PC-3 (cell line): ENCODE measurements at places on chromosomes 16 and 17.
A peak's percentile ranks its signal among the peaks of the same experiment; 100 is the strongest.

DNA sequence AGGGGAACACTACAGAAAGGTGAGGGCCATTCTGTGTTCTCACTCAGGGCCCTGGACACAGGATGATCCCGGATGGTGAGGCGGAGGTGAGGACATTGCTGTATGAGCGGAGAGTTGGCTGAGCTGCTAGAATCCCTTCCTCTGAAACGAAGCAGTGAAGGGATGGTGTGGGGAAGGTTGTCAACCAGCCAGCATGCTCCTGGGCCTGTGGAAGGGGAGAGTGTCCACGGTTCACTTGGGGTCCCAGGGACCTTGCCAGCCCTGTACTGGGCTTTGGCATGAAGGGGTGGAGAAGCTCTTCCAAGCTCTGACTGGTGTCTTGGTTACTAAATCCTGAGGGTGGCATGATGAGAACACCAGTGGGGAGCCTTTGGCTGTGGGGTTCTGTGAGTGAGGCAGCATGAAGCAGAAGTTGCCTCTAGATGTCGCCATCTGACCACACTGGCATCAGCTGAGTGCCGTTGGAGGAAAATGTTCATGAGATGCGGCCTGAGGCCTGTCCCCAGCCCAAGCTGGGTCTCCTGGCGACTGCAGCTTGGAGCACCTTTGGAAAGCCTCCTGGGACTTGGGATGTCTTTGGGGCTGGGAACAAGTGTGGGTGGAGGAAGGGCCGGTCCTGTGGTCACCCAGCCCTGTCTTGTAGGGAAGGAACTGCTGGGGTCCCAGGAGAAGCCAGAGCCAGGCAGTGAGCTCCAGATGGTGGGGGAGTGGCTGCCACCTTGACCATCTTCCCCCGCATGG lies 14.8 kb downstream of the PDP2 start:
- peak; percentile 70 for DNase-seq

- DNase-seq = peak; percentile 97
Measured at GRCh38 chr16:85350973-85351372, 238.7 kb upstream of the CIBAR2 start.

GRCh38 chr17:63370696-63371095 lies 75.4 kb downstream of the CYB561 start:
- DNase-seq = no peak

- DNase-seq = no peak
Measured at GRCh38 chr17:68849673-68850610, 105.2 kb downstream of the ABCA8 start.

GRCh38 chr16:11465675-11466074 lies 120.4 kb downstream of the RMI2 start:
- DNase-seq = no peak

- DNase-seq = no peak
Measured at GRCh38 chr17:1124896-1125787, 54.6 kb downstream of the ABR start.

GRCh38 chr17:48961516-48962233 lies 6.7 kb downstream of the GIP start:
- peak; percentile 64 for DNase-seq

- no peak for DNase-seq
Measured at GRCh38 chr16:28923231-28923587, 1.8 kb downstream of the RABEP2 start.

GRCh38 chr17:53655591-53655990 lies 167.1 kb upstream of the KIF2B start:
- no peak for DNase-seq

- peak; percentile 83 for DNase-seq
Measured at GRCh38 chr16:4369007-4369733, 2.5 kb upstream of the VASN start.

GRCh38 chr17:73646409-73647300 lies 2.4 kb upstream of the SDK2 start:
- DNase-seq = no peak

DNA sequence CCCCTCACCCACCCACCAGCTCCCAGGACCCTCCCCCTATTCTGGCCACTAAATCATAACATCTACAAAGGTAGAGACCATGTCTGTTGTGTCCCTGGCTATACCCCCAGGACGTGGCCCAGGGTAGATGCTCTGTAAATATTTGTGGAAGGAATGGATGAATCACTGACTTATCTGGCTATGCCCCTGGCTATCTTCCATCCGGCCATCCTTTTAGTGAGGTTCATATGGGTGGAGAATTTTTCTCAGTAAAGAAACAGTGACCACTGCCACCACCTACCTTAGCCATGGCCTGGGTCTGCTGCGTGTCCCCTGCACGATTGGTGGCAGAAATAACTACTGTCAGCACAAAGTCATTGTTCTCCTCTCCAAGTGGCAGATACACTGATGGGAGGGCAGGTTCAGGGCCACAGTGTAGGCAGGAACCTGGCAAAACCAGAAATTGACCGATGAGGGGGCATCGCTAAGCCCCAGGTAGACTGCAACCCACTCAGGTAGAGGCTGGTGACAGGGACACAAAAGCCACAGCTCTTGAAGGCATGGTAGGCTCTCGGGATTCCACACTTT lies 63.1 kb upstream of the BCO1 start:
- DNase-seq = peak; percentile 80

DNA sequence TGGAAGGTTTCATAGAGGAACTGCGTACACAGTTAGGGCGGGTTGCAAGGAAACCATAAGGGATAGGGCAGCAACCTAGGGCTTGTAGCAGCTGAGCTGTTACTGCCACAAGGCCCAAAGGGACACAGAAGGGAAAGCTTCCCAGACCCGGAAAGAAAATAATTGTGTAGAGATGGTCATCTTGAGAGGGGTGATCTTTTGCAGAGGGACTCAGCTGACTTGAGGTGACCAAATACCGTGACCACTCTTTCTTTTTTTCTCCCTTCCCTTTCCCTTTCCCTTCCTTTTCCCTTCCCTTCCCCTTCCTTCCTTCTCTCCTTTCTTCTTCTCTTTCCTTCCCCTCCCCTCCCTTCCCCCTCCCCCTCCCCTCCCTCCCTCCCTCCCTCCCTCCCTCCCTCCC lies 8.5 kb upstream of the CREBBP start:
- DNase-seq = no peak

DNA sequence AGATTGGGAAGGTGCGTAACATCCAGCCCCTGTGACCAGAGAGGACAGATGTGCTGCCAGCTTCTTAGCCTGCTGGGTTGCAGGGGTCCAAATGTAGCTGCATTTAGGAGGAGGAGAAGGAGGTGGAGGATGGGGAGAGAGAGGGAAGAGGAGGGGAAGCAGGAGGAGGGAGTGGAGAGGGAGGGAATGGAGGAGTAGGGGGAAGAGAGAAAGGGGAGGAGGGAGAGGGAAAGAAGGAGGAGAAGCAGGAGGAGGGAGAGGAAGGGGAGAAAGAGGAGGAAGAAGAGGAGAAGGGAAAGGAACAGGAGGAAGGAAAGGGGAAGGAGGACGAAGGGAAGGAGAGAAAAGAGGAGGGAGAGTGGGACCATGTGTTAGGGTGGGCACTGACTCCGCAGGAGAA lies 108.6 kb downstream of the ABCC12 start:
- DNase-seq = no peak

- no peak for DNase-seq
Measured at GRCh38 chr16:84600343-84601229, 17.3 kb downstream of the COTL1 start.

DNA sequence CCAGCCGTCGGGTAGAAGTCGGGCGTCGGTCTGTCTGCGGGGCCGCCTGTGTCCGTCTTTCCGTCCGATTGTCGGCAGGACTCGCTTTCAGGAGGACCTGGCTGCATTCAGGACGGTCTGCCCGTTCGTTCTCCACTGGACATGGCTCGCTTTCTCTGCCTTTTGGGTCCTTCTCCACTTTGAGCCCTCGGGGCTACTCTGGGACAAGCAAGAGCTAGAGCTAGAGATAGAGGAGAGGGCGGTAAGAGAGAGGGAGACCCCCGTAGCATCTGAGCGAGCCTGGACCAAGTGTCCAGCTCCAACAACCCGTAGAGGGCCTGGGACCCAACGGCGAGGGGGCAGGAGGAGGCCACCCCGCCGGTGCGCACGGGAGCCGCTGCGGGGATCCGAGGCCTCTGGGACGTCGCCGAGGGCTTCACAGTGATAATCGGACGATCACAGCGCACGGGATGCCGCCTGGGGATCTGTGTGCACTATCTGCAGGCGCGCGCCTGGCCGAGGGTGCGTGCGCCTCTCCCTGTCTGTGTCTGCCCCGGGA lies 4.5 kb downstream of the TBX4 start:
- DNase-seq = no peak

DNA sequence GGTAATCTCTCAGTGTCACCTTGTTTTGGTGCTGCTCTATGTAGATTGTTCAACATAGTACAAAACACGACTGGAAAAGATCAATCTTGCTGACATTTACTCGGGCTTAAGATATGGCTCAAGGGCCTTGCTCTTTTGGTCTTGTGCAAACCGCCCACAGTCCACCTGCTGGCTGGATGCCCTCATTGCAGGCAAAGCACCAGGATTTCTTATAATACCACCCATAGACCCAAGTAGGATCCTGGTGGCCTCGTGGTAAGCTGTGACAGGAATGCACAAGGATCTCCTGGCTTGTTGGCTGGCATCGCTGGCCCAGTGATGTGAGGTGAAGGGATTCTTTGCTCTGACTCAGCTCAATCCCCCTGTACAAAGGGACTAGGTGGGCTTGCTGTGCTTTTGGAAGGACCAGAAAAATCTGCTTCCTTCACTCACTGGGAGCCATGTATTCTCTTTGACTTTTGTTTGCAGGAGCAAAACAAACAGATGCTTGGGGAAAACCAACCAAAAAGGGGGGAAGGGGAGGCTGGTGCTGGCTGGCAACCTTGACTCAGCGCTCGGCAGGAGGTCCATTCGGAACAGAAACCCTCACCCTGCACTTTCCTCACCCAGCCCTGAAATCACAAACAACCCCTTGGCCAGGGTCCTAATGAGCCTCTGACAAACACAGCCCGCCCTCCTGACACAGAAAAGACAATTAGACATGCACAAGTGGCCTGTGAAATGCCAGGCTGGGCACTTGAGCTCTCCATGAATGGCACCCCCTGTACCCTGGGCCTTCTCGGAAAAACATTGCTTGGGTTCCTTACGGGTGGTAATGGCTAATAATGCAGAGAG lies 36.6 kb upstream of the MED9 start:
- peak; percentile 78 for DNase-seq

GRCh38 chr17:21186399-21187187 lies 27.4 kb downstream of the TMEM11 start:
- DNase-seq = no peak

DNA sequence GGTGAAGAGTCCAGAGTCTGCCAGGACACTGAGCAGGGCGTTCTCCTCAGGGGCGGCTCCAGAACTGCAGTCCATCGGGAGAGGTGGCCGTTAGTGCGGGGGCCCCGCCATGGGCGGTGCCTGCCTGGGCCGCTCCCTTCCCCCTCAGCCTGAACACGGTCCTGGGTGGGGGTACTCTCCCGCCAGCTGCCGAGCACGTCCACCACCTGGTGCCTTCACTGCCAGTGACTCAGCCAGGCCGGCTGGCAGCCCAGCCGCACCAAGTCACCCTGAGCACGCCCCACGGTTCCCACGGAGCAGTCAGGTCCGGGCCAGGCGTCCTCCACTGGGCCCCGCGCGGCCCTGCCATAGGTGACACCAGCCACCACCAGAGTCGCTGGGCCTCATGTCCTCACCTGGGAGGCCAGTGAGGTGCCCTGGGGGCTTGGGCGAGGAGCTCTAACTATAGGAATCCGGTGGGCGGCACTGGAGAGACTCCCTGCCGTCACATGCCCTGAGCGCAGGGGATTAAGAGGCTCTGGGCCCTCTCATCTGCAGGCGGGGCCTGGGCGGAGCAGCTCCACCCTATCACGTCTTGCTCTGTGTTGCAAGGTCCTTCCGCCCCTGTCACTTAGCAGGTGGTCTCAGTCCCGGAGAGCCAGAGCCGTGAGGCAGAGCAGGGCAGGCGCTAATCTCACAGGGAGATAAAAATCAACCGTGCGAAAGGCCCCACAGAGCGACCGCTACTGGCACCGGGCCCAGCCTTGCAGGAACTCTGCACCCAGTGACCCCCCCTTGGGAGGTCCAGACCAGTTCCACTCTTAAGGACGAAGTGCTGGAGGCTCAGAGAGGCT lies 14.3 kb downstream of the PIEZO1 start:
- DNase-seq = peak; percentile 61

- no peak for DNase-seq
Measured at GRCh38 chr17:32742681-32743538, 134.0 kb downstream of the MYO1D start.

DNA sequence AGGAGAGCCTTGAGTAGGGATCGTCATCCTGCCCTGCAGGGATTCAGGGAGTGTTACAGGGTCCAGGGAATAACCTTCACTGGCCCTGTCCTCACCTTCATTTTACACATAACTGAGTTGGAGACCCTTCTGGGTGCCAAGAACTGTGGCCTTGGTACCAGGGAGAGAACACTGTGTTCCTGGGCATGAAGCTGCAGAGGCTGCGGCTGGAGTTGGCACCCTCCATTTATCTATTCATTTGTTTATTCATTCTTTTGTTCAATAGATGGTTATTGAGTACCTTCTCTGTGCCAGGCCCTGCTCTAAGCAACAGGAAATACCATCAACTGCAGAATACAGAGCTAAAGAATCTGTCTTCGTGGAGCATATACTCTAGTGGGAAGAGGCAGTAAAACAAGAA lies 6.7 kb downstream of the ABCC3 start:
- DNase-seq = no peak

DNA sequence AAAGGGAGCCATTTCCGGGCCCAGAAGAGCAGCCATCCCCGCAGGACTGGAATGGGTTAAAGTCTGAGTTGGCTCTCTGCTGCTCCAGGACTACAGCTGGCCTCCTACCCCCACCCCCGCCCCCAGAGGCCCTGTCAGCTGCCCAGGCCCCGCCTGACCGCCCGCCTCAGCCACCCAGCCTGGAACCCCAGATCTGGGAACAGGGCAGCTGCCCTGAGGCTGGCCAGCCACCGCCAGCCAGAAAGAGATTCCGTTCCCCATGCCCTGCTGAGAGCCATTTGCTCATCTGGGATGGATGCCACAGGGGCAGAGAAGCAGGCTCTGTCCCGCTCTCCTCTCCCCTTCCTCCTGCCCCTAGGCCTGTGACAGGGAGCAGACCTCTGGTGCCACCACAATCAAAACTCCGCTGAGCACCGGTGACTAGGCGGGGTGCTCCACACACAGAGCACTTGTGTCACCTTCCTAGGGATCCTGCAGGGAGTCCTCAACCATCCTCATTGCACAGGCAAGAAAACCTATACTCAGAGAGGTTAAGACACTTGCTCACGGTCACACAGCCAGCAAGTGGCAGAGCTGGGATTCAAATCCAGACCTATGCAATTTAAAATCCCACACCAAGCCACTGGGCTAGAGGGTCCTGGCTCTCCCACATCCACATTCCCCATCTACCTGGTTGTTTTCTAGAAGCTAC lies 44.1 kb downstream of the ZNF423 start:
- DNase-seq = no peak
